ENCODE measurements at places on chromosomes 16 and 17.

DNA sequence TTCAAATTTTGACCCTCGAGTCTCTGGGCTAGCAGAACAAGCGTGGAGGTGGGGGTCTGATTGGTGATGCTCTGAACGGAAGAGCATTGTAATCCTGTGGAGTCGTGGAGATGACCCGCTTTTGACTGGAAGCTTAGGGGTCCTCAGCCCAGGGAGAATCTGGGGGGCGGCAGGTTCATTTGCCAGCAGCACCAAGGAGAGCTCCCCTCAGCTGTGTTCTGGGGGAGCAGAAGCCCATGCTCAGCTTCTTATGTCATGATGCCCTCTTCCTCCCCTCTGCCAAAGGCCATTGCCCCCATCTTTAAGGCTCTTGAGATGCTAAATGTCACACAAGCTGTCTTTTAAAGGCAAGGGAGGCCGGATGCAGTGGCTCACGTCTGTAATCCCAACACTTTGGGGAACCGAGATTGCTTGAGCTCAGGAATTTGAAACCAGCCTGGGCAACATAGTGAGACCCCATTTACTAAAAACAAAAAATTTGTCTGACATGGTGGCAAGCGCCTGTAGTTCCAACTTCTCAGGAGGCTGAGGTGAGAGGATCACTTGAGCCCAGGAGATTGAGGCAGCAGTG is 19.3 kb downstream of the LDHD start:
- DNase-seq = no peak

DNA sequence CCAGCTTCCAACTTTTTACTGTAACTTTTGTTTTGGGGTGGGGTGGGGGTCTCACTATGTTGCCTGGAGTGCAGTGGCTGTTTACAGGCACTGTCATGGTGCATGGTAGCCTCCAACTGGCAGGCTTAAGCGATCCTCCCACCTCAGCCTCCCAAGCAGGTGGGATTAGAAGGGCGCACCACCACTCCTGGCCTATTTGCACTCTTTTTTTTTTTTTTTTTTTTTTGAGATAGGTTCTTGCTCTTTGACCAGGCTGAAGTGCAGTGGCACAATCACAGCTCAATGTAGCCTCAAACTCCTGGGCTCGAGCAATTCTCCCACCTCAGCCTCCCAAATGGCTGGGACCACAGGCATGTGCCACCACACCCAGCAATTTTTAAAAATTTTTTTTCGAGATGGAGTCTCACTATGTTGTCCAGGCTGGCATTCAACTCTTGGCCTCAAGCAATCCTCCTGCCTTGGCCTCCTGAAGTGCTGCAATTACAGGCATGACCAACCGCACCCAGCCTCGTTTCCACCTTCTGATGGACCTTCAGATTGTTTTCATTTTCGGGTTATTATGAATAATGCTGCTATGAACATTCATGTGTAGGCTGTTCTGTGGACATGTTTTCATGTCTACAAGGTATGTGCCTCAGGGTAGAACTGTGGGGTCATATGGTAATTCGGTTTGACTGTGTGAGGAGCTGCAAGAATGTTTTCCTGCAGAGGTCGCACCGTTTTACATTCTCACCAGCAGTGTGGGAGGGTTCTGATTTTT is 10.9 kb downstream of the TRAP1 start:
- DNase-seq = no peak

DNA sequence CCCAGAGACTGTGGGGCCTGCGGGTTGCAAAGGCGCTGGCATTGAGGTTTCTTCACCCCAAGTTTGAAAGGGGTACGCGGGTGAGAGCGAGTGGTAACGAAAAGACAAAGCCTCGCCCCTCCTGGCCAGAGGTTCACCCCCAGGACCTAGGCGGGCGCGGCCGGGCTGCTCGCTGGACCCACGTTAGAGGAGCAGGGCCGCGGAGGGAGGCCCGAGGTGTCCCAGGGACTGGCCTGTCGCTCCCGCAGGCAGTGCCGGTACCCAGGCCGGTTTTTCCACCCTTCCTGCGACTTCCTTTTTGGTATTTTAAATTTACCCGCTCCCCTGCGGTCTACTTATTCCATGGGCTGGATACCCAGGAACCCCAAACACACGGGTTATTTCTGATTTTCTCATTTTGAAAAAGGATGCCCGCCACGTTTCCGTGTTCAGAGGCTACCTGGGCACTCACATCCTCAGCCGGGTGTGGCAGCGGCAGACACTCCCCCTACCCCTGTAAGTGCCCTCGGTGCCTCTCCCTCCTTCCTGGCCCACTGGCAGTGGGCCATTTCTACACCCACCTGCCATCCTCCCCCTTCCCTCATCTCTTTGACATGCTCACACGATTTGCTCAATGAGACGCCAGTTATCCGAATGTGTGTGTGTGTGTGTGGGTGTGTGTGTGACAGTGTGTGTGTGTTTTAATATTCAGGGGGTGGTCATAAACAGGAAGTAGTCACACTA is 1.6 kb upstream of the FOXL1 start:
- no peak for DNase-seq

DNA sequence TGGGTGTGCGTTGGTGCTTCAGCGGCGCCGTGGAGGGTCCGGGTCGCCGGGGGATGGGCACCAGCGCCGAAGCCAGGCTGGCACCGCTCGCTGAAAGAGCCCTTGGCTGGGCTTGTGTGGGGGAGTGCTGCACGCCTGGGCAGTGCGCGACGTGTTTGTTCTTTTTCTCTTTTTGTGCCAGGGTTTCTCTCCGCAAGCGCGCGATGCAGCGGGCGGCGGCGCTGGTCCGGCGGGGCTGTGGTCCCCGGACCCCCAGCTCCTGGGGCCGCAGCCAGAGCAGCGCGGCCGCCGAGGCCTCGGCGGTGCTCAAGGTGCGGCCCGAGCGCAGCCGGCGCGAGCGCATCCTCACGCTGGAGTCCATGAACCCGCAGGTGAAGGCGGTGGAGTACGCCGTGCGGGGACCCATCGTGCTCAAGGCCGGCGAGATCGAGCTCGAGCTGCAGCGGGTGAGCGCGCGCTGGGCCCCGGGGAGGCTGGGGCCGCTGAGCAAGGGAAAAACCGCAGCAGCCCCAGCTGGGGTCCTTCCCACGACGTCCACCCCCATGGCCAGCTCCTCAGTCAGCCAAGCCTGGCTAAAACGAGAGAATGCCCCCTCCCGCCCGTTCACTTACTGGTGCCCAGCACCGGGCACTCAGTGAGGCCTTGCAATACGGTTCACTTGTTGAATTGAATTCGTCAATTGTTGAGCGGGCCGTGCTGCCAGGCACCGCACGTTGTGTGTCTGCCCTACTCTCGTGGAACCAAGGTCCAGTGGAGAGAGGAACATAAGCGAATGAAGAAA is 541 bp downstream of the GPT2 start:
- DNase-seq = no peak

DNA sequence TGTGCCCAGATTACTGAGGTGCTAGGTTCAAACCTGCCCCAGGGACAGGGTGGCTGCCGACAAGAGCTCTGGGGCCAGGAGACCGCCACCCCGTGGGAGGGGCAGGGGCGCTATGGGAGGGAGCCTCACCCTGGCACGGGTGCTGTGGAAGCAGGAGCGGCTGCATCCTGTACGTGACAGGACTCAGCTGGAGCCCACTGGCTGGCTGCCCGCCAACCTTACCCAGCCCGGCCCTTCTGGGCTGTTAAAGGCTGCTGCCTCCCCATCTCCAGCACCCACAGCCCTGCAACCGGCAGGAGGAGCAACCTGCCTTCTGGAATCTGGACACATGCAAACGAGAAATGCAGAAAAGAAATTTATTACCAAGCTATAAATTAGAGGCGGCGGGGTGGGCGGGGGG is 11.2 kb downstream of the PAM16 start:
- DNase-seq = no peak
